ENCODE measurements at places on chromosomes 13 and 19.

DNA sequence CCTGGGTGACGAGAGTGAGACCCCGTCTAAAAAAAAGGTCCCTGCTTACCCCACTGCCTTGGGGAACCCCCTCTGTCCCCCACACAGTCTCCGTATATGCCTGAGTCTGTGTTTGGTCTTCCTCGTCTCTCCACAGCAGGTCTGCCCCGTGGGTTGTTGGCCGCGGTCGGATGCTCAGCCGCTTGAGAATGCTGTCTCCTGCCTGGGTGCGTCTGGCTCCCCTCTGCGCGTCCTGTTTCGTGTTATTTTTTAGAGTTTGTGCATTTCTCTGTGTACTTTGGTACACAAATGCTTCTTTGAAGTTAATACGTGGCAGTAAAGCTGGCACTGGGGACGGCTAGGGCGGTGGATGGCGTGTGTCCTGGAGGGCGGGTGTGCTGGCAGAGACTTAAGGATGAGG, 34.9 kb downstream of the KDM4B start:
- DNase-seq, result no peak

DNA sequence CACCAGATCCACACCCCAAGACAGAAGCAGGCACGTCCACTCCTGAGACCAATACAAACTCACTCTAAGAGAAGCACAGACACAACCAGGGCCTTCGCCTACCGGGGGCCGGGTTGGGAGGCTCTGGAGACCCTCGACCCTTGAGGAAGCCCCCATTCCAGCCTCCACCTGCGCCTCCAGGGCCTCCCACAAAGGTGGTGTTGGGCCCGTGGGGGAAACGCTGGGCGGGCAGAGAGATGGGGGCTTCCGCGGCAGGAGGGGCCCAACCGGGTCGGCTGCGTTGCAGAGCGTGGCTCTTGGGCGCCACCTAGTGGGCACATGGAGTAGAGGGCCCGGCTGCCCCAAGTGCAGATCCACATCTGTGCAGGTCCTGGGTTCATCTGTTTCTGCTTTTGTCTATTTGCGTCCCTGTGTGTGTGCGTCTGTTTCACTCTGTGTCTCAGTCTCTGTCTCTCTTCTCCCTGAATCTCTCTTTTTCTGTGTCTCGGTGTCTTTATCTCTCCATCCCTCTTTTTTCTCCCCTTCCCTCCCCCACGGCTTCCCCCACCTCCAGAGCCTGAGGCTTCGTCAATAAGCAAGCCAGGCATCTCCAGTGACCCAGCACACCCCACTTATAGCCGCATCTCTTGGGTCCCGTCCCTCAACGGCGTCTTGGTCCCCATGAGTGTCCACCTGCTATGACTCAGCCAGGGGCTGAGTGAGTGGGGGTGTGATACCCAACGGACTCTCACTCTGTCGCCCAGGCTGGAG, 10.5 kb upstream of the TINCR start:
- DNase-seq, result peak; percentile 33

DNA sequence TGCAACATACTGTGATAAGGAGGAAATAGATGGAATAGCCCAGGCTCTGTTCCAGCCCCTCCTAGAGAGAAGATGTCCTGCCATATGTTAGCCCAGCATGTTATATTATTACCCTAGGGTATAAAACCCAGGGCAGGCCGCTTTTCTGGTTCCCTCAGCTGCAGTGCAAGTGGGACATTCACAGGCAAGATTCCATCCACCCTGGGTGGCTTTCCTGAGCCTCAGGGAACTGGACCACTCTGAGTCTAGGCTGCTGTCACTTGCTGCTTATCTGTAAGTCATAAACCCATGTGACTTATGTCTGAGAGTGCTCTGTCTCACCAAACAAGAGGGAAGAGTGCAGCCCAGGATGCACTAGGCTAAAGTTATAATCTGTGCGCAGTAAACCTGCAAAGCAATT, 413.2 kb downstream of the MZT1 start:
- no peak for DNase-seq

- DNase-seq, result no peak
Observed at GRCh38 chr13:77185721-77186120, 141.2 kb downstream of the MYCBP2 start.

DNA sequence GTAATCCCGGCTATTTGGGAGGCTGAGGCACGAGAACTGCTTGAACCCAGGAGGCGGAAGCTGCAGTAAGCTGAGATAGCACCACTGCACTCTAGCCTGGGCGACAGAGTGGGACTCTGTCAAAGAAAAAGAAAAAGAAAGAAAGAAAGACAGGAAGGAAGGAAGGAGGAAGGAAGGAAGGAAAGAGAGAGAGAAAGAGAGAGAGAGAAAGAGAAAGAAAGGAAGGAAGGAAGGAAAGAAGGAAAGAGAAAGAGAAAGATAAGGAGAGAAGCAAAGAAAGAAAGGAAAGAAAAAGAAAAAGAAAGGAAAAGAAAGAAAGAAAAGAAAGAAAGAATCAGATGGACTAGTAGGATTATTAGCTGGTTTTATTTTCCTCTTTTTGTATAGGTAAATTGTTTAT, 22.8 kb downstream of the ZNF541 start:
- DNase-seq, result no peak

GRCh38 chr13:96825653-96826052, 168.6 kb downstream of the OXGR1 start:
- no peak for DNase-seq

GRCh38 chr13:76887076-76887563, 915 bp upstream of the KCTD12 start:
- DNase-seq, result no peak

DNA sequence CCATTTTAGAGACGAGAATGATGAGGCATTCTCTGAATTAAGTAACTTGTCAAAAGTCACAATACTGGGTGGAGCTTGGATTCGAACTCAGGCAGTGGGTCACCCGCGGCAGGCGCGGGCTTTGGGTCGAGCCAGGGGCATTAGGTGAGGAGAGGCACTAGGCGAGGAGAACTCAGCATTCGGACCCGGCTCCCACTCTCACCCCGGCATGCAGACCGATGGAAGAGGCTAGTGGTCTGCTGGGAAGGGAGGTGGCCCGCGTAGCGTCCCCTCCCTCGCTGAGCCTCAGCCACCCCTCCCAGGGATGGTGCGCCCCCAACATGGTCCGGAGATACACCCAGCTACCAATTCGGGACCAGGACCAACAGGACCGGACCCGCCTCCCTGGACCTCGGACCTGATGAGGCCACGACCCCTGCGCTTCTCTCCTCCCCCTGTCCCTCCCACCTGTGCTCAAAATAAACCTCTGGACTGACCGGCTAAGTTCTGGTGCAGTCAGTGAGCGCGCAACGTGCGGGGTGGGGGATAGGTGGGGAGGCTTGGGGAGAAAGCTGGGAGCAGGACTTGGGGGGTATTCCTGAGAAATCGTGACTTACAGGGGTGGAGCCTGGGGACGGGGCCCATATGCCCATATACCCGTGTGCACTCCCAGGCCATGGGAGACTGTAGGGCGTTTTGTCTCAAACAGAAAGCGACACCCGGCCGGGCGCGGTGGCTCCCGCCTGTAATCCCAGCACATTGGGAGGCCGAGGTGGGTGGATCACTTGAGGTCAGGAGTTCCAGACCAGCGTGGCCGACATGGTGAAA, 1.3 kb upstream of the SNAPC2 start:
- no peak for DNase-seq

- DNase-seq, result no peak
Observed at GRCh38 chr13:110240943-110241342, 66.0 kb downstream of the COL4A1 start.

GRCh38 chr19:58154287-58154678, 3.7 kb upstream of the ZNF329 start:
- DNase-seq, result peak; percentile 65

- DNase-seq, result no peak
Observed at GRCh38 chr19:3374369-3375112, 8.2 kb downstream of the NFIC start.

GRCh38 chr19:14412324-14412995, 6.7 kb downstream of the DDX39A start:
- DNase-seq, result no peak

GRCh38 chr13:20378721-20379120, 146.6 kb upstream of the GJB6 start:
- DNase-seq, result no peak

DNA sequence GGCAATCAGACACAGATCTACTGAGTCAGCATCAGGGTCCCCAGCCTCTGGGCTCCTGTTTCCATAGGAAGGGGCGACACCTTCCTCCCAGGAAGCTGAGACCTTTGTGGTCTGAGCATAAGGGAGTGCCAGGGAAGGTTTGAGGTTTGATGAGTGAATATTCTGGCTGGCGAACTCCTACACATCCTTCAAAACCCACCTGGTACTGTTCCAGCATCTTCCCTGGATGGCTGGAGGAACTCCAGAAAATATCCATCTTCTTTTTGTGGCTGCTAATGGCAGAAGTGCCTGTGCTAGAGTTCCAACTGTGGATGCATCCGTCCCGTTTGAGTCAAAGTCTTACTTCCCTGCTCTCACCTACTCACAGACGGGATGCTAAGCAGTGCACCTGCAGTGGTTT, 9.2 kb downstream of the INSL3 start:
- DNase-seq, result no peak

DNA sequence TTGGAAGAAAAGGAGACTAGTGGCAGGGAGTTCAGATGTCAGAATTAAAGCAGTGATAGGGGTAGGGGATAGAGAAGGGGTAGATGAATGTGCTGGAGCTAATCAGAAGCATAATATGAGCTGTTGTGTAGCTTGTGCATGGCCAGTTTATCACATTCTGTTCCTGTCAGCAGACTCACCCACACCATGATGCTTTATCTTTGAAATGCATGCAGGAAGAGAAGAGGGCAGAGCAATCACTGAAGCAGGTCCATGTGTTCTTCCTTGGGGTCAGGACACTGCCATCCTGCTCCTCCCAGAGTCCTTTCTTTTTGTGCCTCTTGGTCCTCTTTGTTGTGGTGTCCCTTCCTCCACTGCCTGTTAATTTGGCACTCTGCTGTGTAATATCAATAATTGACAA, 5.8 kb downstream of the CHAMP1 start:
- DNase-seq, result peak; percentile 11

DNA sequence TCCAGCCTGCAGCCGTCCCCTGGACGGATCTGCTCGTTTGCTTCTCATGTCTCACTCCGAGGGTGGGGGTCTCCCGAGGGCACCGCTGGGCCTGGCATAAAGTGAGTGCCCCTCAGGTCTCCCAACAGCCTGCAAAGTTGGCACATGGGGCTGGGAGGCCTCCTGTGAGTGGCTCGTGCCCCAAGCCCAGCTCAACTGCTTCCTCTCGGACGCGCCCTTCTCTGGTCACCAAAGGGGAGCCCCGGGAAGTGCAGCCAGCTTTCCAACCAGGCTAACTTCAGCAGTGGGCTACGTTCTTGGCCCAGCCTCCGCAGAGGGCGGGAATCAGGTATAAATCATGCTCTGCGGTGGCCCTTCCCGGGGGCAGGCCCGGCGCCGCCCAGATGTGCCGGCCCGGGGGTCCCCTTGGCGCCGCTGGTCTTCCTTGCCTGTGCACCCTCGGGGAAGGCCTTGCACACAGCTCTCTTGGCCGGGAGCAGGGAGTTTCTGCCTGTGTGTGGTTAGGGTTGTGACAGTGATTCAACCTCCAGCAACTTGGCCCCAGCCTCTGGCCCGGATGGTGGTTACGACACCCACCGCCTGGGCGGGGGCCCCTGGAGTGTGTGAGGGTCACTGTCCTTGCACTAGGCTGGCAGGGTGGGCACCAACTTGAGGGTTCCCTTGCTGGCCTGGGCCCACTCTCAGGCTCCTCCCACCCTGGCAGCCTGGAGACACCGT, 20.7 kb downstream of the CEBPG start:
- DNase-seq, result peak; percentile 80

GRCh38 chr13:53068585-53069520, 40.2 kb downstream of the OLFM4 start:
- DNase-seq, result no peak

- peak; percentile 26 for DNase-seq
Observed at GRCh38 chr19:5091018-5091683, 122.2 kb downstream of the KDM4B start.

DNA sequence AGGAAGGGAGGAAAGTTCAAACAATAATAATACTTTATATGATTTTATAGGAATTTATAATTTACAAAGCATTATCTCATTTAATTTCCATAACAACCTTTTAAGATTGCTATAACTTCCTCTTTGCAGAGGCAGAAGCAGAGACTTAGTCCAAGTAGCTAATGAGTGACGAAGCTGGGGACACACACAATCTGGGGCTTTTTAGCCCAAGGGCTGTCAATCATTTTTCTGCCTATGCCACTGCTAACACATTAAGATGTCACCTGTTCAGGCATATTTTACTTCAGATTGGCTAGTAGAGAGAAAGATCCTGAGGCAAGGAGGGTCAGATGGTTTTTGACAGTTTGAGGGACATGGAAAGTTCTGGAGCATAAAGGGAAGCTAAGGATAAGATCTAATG, 12.6 kb downstream of the SCEL start:
- DNase-seq, result no peak

DNA sequence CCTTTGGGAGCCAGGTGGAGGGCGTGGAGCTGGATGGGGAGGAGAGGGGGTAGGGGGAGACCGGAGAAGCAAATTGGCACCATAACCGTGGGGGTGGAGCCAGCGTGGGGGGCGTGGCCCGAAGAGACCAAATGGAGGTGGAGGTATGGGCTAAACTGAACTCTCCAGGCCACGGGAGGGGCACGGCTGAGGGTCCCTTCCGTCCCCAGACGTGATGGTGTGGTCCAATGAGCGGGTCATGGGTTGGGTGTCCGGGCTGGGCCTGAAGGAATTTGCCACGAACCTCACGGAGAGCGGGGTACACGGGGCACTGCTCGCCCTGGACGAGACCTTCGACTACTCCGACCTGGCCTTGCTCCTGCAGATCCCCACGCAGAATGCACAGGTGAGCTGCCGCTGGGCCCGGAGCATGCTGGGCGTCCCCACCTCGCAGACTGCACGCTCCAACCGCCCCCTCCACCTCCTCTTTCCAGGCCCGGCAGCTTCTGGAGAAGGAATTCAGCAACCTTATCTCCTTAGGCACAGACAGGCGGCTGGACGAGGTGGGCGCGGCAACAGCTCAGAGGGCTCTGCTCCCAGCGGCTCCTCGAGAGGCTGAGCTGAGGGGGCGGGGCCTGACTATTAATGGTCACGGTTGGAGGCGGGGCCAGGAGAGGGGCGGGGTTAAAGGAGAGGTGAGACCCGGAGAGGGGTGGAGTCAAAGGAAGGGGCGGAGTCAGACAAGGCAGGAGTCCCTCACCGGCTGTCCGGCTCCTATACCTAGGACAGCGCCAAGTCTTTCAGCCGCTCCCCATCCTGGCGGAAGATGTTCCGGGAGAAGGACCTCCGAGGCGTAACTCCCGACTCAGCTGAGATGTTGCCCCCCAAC, 6.2 kb downstream of the HRC start:
- peak; percentile 88 for DNase-seq

GRCh38 chr13:94701313-94702180, 10.8 kb downstream of the SOX21 start:
- DNase-seq, result no peak

- DNase-seq, result no peak
Observed at GRCh38 chr19:10412257-10412977, 7.9 kb upstream of the PDE4A start.

DNA sequence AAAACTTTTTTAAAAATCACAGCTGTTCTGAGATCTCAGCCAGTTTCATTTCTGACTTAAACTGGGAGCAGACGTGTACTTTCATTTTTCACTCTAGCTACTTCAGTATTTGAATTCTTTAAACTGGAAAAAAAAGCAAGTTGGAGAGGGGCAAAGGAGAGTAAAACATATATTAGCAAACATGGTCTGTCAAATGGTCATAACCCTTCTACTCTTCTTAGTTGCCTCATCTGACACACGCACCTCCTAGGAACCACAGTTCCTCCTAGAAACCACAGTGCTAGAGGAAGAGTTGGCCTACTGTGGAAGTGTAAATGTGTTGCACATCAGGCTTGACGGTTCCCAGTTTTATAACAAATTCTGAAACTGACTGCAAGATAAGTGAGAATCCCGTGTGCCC, 47.2 kb downstream of the TM9SF2 start:
- no peak for DNase-seq

Measured in iris pigment epithelial cell (primary cell).